ENCODE measurements at places on chromosomes 7 and 10.

GRCh38 chr10:47023237-47024045, 112.2 kb downstream of the PTPN20 start:
- no peak overlapping the region for H3K4me3 ChIP-seq
- no peaks in the 10 kb centered on the region for H3K27me3 ChIP-seq

GRCh38 chr10:31677195-31678138, 251.2 kb downstream of the ARHGAP12 start:
- DNase-seq = no peak
- H3K4me3 ChIP-seq = no peak overlapping the region
- H3K27ac ChIP-seq = no peak overlapping the region

DNA sequence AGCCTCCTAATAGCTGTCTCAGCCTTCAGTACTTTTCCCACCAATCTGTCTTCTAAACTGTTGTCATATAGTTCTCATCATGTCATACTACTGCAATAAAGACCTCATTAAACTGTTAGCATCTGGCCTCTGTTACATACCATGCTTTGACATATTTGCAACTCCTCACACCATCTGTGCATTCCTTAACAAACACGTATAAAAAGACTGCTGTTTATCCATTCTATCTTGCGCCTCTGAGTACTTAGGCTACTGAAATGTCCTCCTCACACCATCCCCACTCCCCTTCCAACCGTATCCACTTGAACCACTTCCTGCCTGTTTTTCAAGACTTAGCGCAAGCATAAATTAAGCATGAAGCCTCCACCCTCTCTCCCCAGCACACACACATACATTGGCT, 41.6 kb downstream of the SLC16A9 start:
- no peaks in the 10 kb centered on the region for H3K36me3 ChIP-seq
- no peak for DNase-seq
- no peaks in the 10 kb centered on the region for H3K27me3 ChIP-seq
- no peak overlapping the region for H3K27ac ChIP-seq
- no peak overlapping the region for H3K4me3 ChIP-seq

- H3K27me3 ChIP-seq = no peaks in the 10 kb centered on the region
- peak overlapping the region; percentile 95 for H3K4me3 ChIP-seq
- no peaks in the 10 kb centered on the region for H3K36me3 ChIP-seq
- no peak for DNase-seq
These were observed 780 bp downstream of the PLEKHA8 start for GRCh38 chr7:30028749-30029635.

- H3K27ac ChIP-seq = no peak overlapping the region
- H3K4me3 ChIP-seq = no peak overlapping the region
- H3K4me1 ChIP-seq = no peaks in the 10 kb centered on the region
- DNase-seq = no peak
- no peaks in the 10 kb centered on the region for H3K27me3 ChIP-seq
- H3K36me3 ChIP-seq = no peaks in the 10 kb centered on the region
These were observed 36.9 kb downstream of the DNAJC12 start for GRCh38 chr10:67801118-67801517.

DNA sequence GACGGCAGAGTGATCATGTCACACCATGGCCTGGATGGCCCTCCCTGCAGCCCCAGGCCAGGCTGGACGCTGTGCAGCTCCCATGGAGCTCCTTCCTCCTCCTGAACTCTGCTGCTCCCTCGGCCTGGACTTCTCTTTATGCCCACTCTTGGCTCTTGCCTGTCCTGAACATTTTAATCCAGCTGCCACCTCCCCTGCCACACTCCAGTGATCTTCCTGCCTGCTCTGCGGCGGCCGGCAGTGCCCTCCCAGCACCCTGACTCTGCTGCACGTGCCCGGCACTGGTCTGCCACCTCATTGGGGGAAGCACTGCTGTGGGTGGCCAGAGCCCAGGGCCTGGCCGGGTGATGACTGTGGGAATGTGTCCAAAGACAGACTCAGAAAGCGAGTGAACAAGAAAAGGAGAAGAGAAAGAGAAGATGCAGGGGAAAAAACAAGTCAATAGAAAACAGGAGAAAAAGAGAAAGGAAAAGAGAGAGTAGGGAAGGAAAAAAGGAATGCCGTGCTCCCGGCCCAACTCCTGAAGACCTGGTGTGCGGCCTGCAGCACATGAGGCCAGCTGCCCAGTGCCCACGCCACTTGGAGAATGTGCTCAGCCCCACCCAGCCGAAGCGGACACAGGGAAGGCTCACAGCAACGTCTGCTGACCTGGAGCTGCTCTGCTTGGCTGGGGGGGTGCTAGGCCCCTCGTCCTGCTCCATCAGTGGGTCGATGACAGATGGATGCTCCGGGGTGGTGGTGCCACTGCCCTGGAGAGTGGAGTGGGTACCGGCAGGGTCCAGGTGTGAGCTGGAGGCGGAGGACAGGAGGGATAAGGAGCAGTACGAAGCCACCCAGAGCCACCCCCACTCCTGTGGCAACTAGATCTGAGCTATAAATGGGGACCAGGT, 115.9 kb downstream of the DLG5 start:
- H3K4me1 ChIP-seq = no peaks in the 10 kb centered on the region
- no peak overlapping the region for H3K27ac ChIP-seq
- H3K4me3 ChIP-seq = no peak overlapping the region
- DNase-seq = no peak

- H3K4me3 ChIP-seq = no peak overlapping the region
- H3K36me3 ChIP-seq = no peaks in the 10 kb centered on the region
- H3K4me1 ChIP-seq = peaks cover 21% of the 10 kb centered on the region
- no peaks in the 10 kb centered on the region for H3K27me3 ChIP-seq
These were observed 75.7 kb upstream of the SFMBT2 start for GRCh38 chr10:7486528-7486927.

DNA sequence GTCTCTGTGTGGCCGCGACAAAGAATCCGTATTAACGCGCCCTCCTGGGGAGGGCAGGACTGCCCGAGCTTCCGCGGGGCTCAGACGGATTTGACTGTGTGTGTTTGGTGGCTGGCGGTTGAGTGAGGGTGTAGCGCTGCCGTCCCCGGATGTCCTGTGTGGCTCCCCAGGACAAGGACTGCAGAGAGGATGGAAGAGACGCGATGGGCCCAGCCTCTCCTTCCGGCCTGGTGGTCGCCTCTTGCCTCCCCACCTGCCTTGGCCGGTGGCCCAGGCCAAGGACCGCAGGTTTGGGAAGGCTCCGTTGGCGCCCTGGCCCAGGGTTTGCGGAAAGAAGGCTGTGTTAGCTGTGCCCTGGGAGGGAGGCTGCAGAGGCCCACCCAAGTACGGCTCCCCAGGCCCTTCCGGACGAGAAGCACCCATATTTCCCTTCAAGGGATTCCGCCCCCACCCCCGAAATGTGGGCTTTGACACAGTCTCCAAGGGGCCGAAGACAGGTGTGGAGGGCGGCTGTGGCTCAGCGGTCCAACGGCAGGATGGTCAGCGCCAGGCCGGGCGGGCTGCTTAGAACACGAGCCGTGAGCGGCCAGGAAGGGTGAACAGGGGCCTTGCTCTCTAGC, 2.3 kb downstream of the UNCX start:
- H3K4me3 ChIP-seq = no peak overlapping the region
- no peaks in the 10 kb centered on the region for H3K36me3 ChIP-seq
- H3K27ac ChIP-seq = no peak overlapping the region
- peaks cover 3% of the 10 kb centered on the region for H3K27me3 ChIP-seq

GRCh38 chr7:74254858-74255379, 720 bp upstream of the RFC2 start:
- no peaks in the 10 kb centered on the region for H3K27me3 ChIP-seq
- no peak for DNase-seq
- peak overlapping the region; percentile 92 for H3K27ac ChIP-seq
- peak overlapping the region; percentile 84 for H3K4me3 ChIP-seq
- H3K4me1 ChIP-seq = peaks cover 21% of the 10 kb centered on the region
- H3K36me3 ChIP-seq = peaks cover 6% of the 10 kb centered on the region

- no peak for DNase-seq
- H3K4me1 ChIP-seq = no peaks in the 10 kb centered on the region
- no peaks in the 10 kb centered on the region for H3K36me3 ChIP-seq
- H3K4me3 ChIP-seq = no peak overlapping the region
These were observed 214.1 kb downstream of the HERPUD2 start for GRCh38 chr7:35480806-35481205.

DNA sequence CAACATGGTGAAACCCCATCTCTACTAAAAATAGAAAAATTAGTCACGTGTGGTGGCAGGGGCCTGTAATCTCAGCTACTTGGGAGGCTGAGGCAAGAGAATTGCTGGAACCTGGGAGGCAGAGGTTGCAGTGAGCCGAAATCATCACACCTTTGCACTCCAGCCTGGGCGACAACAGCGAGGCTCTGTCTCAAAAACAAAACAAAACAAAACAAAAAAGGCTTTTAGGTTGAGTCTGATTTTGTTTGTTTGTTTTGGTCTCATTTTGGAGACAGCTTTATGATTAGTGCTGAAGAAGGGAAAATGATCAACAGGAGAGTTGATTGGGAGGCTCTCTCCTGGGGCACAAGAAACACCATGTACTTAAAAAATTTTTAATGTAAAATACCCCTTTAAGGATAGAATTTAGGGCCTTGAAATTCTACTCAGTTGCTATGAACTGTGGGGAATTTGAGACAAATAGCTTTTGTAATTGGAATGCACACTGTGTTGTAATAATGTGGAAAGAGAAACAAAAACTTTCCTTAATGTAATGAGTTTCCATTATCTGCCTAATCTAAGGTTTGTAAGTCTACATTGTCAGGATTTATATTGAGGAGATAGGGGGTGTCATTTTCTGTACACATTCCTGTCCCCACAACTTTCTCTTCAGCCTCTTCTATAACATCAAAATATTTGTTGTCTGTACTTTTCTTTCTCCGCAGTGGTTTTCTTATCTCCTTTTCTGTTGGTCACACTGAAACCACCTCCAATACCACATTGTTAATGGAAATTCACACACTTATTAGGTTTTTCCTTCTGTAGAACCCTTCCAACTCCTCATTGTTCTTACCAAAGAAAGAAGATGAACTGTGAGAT, 41.3 kb downstream of the ARID5B start:
- no peaks in the 10 kb centered on the region for H3K36me3 ChIP-seq
- H3K27ac ChIP-seq = peak overlapping the region; percentile 78
- peaks cover 55% of the 10 kb centered on the region for H3K4me1 ChIP-seq

DNA sequence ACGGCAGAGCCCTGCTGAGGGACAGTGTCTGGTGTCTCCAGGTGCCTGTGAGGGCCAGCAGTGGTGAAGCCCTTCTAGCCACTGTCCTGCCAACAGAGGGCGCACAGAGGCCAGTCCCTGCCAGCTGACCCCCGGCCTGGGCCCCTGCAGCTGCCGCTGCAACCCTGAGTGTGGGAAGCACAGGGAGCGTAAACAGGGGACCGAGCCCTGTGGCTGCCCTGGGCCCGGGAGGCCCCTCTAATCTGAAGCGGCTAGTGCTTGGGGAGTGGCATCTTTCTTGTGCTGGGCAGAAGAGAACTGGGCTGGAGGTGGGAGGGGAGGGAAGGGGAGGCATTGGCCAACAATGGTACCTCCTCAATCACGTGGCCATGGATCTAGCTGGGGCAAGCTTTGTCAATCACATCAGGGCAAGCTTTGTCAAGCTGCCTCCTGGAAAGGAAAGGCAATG, 34.6 kb downstream of the TRIM8 start:
- no peaks in the 10 kb centered on the region for H3K27me3 ChIP-seq
- no peaks in the 10 kb centered on the region for H3K36me3 ChIP-seq
- H3K4me3 ChIP-seq = peak overlapping the region; percentile 11
- peak; percentile 88 for DNase-seq
- H3K4me1 ChIP-seq = peaks cover 55% of the 10 kb centered on the region
- peak overlapping the region; percentile 88 for H3K27ac ChIP-seq

DNA sequence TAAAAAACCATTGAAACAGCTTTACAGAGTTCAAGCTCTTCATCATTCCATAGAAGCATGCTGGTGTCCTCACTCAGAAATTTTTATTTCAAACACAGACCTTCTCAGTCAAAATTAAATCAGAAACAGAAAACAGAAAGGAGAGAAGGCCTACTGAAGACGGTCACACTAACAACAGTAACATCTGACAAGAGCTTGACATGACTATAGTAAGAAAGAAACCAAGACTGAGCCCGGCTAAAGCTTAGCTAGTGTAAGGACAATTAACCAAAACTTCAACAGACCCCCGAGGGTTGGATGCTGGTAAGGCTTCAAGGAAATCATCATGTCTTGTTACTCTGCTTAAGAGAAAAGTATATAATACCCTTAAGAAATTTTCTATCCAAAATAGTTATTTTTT, 38.6 kb downstream of the MTPN start:
- H3K27me3 ChIP-seq = no peaks in the 10 kb centered on the region
- H3K36me3 ChIP-seq = no peaks in the 10 kb centered on the region
- H3K4me3 ChIP-seq = no peak overlapping the region
- no peak for DNase-seq

- DNase-seq = no peak
- no peak overlapping the region for H3K4me3 ChIP-seq
- no peak overlapping the region for H3K27ac ChIP-seq
- H3K36me3 ChIP-seq = no peaks in the 10 kb centered on the region
- no peaks in the 10 kb centered on the region for H3K27me3 ChIP-seq
- no peaks in the 10 kb centered on the region for H3K4me1 ChIP-seq
These were observed 81.6 kb upstream of the RNF32 start for GRCh38 chr7:156559001-156559400.

- no peak overlapping the region for H3K27ac ChIP-seq
- no peak overlapping the region for H3K4me3 ChIP-seq
- H3K4me1 ChIP-seq = no peaks in the 10 kb centered on the region
- no peaks in the 10 kb centered on the region for H3K36me3 ChIP-seq
- DNase-seq = no peak
These were observed 298.2 kb downstream of the SORCS1 start for GRCh38 chr10:106866244-106866845.

DNA sequence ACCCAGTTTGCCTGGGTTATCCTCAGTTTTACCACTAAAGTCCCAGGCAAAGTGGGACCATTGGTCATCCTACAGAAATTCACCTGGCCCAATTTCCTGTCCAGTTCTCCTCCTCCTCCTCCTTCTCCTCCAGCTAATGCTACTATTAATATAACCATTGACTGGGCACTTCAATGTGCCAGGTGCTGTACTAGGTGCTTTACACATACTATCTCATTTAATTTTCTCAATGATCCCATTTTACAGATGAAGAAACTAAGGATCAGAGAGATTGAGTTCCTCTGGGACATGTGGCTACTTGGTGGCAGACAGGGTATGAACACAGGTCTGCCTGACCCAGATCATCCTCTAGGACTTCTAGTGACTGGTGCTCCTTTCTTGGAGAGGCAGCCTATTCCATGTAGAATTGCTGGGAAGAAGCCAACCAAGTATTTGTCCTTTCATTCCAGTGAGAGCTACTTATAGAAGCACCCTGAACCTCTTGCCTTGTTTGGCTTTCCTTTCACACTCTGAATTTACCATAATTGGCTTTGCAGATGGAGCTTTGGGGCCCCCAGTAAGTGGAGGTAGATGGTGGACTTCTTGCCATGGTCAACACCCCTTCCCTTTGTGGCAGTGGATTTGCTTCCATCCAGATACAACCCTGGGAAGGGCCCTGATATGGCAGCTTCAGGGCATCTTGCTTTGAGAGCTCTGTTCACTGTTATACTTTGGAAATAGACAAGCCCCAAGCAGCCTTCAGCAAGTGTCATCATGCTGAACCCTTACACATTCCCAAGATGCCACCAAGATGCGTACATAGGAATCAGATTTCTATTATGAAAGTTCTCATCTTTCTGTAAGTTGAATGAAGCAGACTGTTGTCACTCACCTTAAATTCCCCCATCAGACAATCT, 78.7 kb downstream of the MYOF start:
- no peak overlapping the region for H3K27ac ChIP-seq
- H3K4me3 ChIP-seq = no peak overlapping the region
- no peaks in the 10 kb centered on the region for H3K27me3 ChIP-seq
- no peak for DNase-seq
- H3K36me3 ChIP-seq = peaks cover 7% of the 10 kb centered on the region

Measured in upper lobe of left lung (tissue), 6 donors.